Cerebellum (tissue), 4 donors: ENCODE measurements at places on chromosomes 3 and 15.

DNA sequence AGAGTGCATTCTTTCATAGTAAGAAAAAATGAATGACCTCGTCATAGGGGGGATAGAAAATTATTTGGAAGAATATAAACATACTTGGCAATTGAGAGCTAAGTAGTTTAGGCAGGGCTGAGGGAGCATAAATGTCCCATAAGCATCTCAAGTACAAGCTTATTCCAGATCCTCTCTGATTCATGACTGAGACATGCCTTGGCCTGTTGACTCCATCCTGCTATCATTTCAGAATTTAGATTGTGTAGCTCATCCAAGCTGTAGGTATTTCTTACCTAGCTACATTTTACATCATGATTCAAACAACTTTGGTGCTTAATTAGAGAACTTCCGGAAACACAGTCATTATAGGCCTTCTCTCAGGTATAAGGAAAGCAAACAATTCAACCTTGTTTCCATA is 12.3 kb downstream of the POGLUT1 start:
- DNase-seq: no peak

GRCh38 chr3:139339219-139339906 is 4.5 kb upstream of the MRPS22 start:
- no peak for DNase-seq

DNA sequence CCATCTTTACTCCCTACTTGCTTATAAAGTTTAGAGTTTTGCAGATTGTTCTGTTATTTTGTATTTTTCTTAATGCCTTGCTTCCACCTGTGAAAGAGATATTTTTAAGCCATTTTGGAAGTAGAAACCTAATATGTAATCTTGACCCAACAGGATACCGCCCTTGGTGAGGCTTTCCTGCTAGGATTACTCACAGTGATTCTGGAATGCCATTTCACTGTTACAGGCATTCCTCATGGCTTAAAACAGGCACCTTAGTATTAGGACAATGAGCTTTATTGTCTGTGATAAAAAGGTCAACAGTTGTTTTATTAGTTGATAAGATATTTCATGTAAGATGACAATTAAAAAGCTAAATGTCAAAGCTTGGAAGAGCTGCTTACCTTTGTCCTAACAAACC is 58.2 kb downstream of the PHLDB2 start:
- DNase-seq: no peak

GRCh38 chr3:131075632-131076328 is 49.1 kb downstream of the NEK11 start:
- DNase-seq: no peak

DNA sequence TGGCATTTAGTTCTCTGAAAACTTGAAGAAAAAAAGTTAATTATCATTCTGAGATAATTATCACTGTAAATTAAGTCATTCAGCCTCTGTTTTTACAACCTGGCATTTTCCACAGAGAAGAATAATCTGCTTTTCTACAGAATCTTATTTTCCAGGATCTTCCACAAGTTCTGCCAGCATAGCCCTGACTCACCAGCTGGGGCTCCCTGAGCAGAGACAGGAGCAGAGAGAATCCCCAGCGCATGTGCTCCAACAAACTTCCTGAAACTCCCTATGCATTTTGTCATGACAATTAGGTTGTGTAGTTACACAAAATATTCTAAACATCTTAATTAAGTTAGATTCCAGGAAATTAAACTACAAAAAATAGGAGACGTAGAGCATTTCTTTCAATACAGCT is 32.1 kb upstream of the TMEM207 start:
- DNase-seq: no peak

DNA sequence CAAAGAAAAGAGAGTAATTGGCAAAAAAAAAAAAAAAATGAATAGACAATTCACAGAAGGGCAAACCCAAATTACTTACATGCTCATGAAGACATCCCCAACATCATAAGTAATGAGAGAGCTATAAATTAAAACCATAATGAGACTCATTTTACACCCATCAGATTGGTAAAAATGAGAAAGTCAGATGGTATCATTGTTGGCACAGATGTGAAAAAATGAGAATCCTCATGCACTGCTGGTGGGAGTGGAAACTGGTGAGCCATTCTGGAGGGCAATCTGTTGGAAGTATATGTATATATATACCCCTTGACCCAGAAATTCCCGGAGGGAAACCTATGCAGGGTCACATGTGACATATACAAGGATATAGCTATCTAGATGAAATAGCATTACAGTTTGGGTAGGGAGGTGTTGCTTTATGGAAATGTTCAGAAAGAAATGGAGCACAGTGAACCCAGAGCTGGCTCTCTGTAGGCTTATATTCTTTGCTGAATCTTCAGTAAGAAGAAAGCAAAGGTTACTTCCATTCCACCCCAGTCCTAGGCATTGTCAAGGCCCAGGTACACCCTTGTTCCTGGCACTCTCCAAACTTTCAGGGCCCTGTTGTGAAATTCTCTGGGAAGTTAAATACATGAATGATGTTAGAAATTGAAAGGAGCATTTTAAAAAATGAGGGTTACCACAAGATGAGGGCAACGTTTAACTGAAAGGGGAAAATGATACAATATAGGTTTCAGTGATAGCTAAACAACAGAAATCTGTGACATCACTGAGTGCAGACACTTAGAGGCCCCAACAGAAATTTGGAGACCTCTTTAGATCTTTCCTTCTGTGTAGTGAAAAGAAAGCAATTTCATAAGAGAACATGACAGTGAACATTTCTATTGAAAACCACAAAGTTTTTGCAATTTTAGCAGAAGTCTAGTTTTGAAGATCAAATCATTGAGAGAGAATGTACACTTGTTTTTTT is 132.7 kb upstream of the TPRG1 start:
- no peak for DNase-seq

DNA sequence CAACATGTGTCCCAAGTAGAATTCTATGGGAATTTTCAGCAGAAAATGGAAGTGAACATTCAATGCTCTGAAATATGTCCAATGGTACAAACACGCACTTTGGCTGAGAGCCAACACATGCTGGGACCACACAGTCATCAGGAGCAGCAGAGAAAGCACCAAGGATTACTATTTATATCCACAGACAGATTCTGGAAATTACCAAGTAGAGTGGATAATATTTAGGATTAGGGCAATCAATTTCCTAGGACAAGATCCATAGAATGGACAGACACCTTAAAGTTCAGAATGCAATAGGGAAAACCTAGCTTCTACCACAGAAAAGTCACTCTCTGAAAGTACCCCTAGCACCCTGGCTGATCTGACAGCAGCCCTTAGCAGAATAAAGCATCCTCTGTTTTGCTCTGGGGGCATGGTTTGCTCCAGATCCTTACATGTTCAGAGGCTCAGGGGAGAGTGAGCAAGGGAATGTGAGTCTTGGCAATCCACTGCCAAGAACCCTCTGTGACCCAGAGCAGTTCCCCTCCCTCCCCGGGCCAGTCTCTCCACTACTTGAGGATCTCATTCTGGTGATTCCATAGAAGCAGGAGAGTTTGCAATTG is 206.0 kb upstream of the WNT5A start:
- peak; percentile 61 for DNase-seq

- no peak for DNase-seq
Measured at GRCh38 chr15:41937568-41937923, 34.8 kb downstream of the EHD4 start.

- no peak for DNase-seq
Measured at GRCh38 chr3:130379274-130379673, 33.8 kb downstream of the COL6A5 start.

- DNase-seq: no peak
Measured at GRCh38 chr3:135271177-135272025, 476.3 kb downstream of the EPHB1 start.

- no peak for DNase-seq
Measured at GRCh38 chr15:92146511-92147150, 247.1 kb upstream of the ST8SIA2 start.
